T-helper 1 cell (primary cell): ENCODE measurements at places on chromosomes 7 and 10.

- no peak for DNase-seq
Observed at GRCh38 chr10:77081481-77081891, 556.1 kb downstream of the KCNMA1 start.

- DNase-seq = no peak
Observed at GRCh38 chr10:97049670-97050069, 136.1 kb downstream of the SLIT1 start.

GRCh38 chr7:77475181-77475580 lies 59.0 kb upstream of the GSAP start:
- DNase-seq = no peak

DNA sequence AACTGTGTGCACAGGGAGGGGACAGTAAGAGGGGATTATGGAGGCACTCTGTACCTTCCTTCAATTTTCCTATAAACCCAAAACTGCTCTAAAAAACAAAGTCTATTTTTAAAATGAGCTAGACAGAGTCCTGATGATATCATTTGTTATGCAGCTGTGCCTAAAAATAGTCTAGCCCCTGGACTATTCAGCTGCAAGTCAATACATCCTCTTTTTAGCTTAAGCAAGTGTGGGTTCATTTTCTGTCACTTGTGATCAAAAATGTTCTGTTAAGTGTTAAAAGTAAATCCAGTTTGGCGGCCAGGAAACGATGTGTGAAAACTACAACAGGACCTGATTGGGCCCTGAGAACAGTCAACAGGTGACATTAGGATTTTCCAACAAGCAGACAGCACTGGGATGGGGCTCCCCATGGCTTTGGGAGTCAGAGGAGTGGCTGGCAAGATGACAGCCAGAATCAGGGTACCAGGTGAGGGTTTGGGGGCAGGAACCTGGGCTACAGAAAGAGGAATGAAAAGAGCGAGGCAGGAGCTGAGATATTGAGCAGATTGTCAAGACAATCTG lies 33.9 kb downstream of the FAM107B start:
- DNase-seq = no peak

GRCh38 chr7:110922906-110923305 lies 168.0 kb upstream of the LRRN3 start:
- DNase-seq = no peak

DNA sequence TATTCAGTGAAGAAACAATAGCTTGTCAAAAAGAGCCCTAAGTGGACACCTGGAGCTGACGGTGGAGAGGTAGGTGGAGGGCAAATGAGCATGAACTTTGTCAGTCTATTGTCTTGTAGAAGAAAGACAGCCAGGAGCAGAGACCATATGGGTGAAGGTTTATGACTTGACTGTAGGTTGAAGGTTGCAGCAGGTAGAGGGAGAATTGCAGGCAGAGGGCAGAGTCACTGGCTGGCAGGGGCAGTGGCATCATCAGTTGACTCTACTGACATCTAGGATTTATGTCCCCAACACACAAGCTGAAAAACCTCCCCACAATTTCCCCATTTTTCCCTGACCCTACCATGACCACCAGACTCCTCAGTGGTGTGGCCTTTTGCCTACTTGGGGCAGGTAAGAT lies 243.6 kb upstream of the PRSS58 start:
- DNase-seq = no peak

DNA sequence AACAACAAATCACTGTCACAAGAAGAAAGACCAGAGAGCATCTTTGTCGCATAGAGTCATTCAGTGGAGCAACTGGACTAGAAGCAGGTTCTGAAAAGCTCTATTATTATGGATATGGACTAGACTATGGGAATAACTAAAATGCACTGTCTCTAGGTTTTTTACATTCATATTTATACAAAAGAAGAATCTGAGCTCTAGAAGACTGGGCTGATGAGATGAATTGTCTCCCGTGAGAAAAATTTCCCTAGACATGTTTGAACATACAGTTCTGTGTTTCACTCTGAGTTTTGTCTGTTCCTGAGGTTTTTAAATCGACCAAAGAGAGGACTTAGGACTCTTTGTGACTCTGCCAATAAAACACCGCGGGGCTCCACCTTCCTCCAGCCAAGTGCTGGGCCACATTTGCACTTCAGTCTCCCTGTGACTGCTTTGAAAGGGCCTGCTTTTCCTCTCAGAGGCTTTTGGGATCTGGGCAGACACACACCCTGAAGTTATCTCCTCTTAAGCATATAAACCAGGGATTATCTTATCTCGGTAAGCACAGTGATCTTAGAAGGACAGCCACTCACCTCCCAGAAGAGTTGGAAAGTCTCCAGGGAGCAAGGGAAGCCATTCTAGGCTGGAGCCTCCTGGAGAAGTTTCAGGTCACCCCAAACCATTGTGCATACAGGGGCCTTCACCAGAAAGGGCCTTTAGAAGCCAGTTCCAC lies 101.0 kb upstream of the JCAD start:
- DNase-seq = no peak
